Progenitor cell of endocrine pancreas (in vitro differentiated cells): ENCODE measurements at places on chromosomes 5 and 9.

- no peak for DNase-seq
Observed at GRCh38 chr9:117278020-117278419, 136.8 kb downstream of the ASTN2 start.

GRCh38 chr5:140113180-140113698, 670 bp upstream of the PURA start:
- DNase-seq: no peak

DNA sequence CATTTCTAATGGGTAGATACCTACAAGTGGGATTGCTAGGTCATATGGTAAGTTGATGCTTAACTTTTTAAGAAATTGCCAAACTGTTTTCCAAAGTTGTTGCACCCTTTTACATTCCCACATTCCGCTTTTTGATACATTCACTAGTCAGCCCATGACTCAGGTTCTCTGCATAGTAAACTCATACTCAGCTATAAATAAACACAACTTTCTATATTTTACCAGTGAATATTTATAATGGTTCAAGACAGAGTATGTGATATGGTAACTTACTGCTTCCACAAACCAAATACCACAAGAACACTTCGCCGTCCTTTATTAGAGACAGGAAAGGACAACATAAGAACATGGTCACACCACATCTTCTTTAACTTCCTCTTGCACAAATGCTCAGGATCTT, 54.0 kb downstream of the PLPP1 start:
- no peak for DNase-seq

DNA sequence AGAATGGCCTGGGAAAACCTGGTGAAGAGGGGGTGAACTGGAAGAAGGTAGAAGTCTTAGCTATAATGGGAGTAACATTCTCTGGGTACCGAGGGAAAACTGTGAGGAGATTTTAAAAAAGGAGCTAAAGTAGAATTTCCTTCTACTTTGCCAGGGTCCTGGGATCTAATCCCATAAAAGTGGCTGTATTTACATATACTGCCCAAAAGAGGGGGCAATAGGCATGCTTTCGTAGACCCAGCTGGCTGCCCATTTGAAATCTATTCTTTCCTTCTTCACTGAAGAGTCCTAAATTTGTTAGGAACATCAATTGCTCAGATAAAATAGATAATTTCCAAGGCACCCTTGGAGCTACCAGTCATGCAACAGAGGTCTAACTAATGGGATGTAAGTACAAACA, 159.2 kb downstream of the CDC42SE2 start:
- DNase-seq: no peak

DNA sequence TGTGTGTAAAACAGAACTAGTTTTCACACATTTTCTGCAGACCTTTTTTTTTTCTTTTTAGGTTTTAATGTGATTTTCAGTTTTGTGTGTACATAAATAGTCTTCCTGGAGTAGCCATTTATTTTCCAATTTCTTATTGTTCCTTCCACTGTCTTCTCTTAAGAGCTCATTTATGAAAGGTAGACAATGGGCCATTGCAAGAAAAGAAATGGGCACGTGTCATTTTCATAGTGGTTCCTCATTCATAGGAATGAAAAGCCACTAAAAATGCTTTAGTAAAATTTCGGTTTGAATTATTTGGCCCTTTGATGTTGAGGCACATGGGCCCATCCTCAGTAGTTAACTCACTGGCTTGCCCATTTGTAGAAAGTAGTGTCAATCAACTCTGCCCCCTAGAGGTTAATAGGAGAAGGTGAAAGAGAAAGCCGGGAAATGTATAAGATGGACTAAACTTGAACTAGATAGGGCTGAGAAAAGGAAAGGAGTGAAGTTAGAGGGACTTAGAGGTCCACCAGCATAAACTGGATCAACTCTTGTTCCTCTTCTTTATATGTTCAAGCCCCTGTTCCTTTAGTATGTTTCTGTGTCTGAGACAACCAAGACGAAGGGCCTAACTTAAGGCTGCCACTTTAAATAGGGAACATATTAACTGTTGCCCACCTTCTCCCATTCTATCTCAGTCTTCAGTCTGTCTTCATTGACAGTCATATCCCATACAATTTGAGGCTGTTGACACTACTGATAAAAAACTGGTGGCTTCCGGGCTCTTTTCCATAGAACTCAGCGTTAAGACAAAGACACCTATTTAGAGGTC, 72.6 kb downstream of the SMARCA2 start:
- DNase-seq: no peak

DNA sequence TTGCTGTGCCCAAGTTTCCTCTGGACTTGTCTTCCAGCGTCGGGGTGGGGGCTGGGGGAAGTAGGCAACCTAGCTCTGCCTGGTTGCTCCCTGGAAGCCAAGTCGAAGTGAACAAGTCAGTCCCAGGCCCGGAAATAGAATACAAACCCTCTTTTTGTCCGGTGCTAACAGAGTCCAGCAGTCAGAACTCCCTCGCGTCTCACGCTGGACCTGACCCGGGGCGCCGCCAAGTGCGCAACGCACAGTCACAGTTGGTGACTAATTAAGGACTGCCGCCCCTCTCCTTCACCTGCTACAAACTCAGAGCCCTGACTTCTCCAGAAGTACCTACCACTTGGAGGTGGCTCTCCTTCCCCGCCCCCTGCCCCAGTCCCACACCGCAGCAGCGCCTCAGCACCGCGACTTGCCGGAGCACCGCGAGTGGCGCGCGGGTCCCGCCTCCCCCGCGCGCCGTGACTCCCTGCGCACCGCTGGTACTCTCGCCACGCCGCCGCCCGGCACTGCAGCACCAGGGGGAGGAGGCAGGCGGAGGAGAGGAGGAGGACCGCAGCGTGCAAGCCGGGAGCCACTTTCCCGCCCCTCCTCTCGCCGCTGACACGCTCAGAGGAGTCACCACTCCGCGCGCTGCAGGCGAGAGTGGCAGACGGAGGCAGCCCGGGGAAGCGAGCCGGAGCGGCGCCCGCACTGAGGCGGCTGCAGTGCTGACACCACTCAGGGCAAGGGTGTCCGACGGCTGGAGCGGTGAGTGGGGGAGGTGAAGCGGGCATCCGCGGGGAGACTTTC, at the start of gene SV2C:
SV2C (plus strand) TSS at position 612 of the 783 bp plus-strand sequence. CDS start 48,368 bp downstream, outside the sequence.
- DNase-seq: peak; percentile 34

- DNase-seq: no peak
Observed at GRCh38 chr9:2634818-2635217, 13.2 kb downstream of the VLDLR start.

DNA sequence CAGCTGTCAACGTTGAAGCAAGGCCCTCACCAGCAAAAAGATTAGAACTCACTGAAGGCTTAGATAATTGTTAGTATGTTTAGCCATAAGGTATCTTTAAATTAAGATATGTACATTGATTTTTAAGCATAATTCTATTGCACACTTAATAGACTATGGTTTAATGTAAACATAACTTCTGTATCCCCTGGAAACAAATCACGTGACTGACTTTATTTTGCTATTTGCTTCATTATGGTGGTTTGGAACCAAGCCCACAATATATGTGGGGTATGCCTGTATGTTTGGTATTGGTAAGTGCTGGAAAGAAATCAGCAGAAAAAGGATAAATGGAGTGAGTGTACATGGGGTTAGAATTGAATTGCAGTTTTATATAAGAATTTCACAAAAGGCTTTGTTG, 111.9 kb downstream of the NMUR2 start:
- no peak for DNase-seq

- no peak for DNase-seq
Observed at GRCh38 chr9:30732060-30732459, 1652.4 kb upstream of the ACO1 start.

GRCh38 chr5:76134646-76135045, 51.5 kb downstream of the SV2C start:
- no peak for DNase-seq

DNA sequence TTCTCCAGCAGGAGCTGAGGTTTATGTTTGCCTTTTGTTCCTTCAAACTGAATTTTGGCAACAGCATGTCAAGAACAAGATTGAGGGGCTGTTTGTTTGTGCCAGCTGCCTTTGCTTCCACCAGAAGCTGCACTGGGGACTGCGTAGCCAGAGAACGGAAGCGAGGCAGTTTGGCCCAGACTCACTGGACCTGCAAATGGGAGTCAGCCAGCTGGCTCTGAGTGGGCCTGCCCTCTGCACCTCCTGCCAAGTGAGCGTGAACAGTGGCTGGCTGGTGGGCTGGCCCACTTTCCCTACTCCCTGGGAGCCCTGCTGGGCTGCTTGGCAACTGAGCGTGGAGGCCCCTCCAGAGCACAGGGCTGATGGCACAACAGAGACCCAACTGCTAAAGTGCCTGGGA, 111.6 kb downstream of the GALNT10 start:
- no peak for DNase-seq

GRCh38 chr9:108551030-108551841, 304.6 kb downstream of the ACTL7B start:
- DNase-seq: no peak

- DNase-seq: no peak
Observed at GRCh38 chr9:116298878-116299391, 145.3 kb downstream of the PAPPA start.

GRCh38 chr5:62289813-62290212, 16.2 kb upstream of the KIF2A start:
- no peak for DNase-seq

DNA sequence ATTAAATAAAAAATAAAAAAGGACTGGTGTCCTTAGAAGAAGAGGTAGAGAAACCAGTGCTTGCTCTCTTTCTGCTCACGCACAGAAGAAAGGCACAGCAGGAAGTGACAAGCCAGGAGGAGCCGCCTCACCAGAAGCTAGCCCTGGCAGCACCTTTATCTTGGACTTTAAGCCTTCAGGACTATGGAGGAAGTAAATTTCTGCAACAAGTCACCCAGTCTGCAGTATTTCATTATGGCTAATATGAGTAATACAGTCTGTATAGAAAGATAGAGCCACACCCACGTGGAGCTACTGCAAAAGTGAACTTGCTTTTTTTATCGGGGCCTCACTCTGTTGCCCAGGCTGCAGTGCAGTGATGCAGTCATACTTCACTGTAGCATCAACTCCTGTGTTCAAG, 68.4 kb downstream of the PDZD2 start:
- DNase-seq: no peak

- DNase-seq: no peak
Observed at GRCh38 chr5:111551161-111551560, 38.8 kb upstream of the STARD4 start.

GRCh38 chr9:95522871-95523370, 6.2 kb upstream of the PTCH1 start:
- DNase-seq: no peak

DNA sequence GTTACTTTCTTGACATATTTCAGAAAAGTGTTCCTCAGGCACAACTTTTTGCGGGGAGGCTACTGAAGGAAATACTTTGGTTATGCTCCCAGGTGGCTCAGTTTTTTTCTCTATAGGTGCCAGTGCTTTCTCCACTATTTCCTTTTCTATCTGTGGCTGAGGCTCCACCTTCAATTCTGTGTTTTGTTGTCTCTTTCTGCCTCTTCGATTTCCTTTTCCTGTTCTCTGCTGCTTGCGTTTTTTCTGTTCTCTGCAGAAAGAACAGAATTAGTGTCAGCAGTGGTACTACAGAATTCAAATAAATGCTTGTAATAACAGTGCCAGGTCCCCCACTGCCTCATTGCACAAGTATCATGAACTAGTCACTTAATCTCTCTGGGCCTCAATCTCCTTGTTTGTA, 7.0 kb downstream of the HEMGN start:
- DNase-seq: no peak
